ENCODE measurements at places on chromosomes 12 and 14. TPM values are rescaled to one million over a fixed set of nuclear protein-coding genes. Genes with fewer than 3 reads are reported as not detected.

PHETA1 gene
- 14.9 TPM for total RNA-seq

TTLL5 gene
- 24.0 TPM for total RNA-seq

CHPT1 gene
- total RNA-seq = 22.2 TPM

CMA1 gene
- not detected for total RNA-seq

CDK4 gene
- total RNA-seq = 133 TPM

CACNA2D4 gene
- 0.26 TPM for total RNA-seq

GALNT16 gene
- 6.3 TPM for total RNA-seq

SLIRP gene
- total RNA-seq = 189 TPM

CHD8 gene
- total RNA-seq = 111 TPM

ETFRF1 gene
- total RNA-seq = 9.2 TPM

TSPAN19 gene
- not detected for total RNA-seq

TSPAN31 gene
- 18.6 TPM for total RNA-seq

SLC2A14 gene
- total RNA-seq = 2.3 TPM

KCNJ8 gene
- total RNA-seq = 0.93 TPM

GRCh38 chr14:75048101-75048500, 3.2 kb downstream of the MLH3 start:
- H3K27ac ChIP-seq = no peak overlapping the region
- H3K36me3 ChIP-seq = no peaks in the 10 kb centered on the region
- no peaks in the 10 kb centered on the region for H3K27me3 ChIP-seq

DNA sequence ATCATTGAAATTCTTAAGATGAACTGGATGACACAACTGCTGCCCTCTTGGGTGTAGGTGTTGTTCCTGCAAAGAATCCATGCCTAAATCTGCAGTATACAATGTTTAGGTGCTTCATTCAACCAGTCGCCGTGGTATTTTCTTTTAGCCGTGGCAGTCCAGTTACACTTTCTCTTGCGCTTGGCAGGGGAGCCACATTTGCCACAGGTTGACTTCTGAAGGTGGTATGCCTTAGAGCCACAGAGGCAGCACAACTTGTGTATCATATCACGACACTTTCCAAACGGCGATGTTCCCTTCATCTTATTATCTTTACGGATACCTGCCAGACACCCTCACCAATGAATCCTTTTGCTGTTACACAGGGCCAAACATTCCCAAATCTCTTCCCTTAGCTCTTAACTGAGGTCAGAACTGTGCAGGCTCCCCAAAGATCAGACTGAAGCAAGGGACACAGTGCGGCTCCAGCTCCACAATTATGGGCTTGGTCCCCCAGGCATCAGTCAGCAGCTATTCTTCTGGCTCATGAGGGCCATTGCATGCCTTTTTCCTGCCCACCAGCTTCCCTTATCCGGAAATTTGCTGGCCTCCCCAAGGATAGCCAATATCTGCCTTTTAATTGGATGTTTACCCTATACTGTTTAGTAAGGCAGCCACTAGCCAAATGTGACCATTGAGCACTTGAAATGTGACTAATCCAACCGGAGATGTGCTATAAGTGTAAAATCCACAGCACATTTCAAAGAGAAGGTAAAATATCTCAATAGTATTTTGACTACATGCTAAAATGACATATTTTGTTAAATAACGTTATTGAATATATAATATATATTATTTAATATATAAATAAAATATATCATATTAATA, 50.7 kb downstream of the SENP1 start:
- H3K4me3 ChIP-seq = no peak overlapping the region
- no peak for DNase-seq
- H3K36me3 ChIP-seq = peaks cover 7% of the 10 kb centered on the region
- no peaks in the 10 kb centered on the region for H3K4me1 ChIP-seq

- no peak overlapping the region for H3K27ac ChIP-seq
- no peak for DNase-seq
- H3K4me1 ChIP-seq = no peaks in the 10 kb centered on the region
- H3K4me3 ChIP-seq = no peak overlapping the region
- H3K36me3 ChIP-seq = peaks cover 12% of the 10 kb centered on the region
- H3K27me3 ChIP-seq = no peaks in the 10 kb centered on the region
Measured at GRCh38 chr14:74907744-74908143, 15.3 kb downstream of the RPS6KL1 start.

DNA sequence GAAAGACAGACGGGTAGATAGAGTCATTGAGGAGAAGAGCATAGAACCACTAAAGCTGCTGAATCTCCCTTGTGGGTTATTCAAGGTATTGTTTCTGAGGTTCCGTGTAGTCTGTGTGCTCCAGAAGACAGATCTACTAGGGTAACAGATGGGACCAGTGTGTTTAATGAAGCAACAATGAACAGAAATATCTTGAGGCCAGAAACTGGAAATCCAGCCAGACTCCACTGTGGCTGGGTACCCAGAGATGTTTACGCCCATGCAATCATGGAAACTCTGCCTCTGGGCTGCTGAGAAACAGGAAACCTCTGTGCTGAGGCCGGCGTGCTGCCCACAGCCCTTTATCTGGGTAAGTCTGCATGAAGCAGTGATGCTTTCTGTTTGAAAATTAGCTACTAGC, 8.3 kb downstream of the PROX2 start:
- peaks cover 9% of the 10 kb centered on the region for H3K27me3 ChIP-seq
- H3K27ac ChIP-seq = no peak overlapping the region
- H3K4me1 ChIP-seq = no peaks in the 10 kb centered on the region
- no peak overlapping the region for H3K4me3 ChIP-seq
- no peaks in the 10 kb centered on the region for H3K36me3 ChIP-seq

GRCh38 chr12:22116376-22116775, 70.4 kb downstream of the CMAS start:
- no peak overlapping the region for H3K4me3 ChIP-seq
- H3K27me3 ChIP-seq = peaks cover 4% of the 10 kb centered on the region
- no peaks in the 10 kb centered on the region for H3K4me1 ChIP-seq
- H3K27ac ChIP-seq = no peak overlapping the region

GRCh38 chr14:103527408-103528145, 1.4 kb upstream of the TRMT61A start:
- no peaks in the 10 kb centered on the region for H3K36me3 ChIP-seq
- H3K4me3 ChIP-seq = no peak overlapping the region
- no peak for DNase-seq
- H3K27ac ChIP-seq = no peak overlapping the region
- peaks cover 27% of the 10 kb centered on the region for H3K4me1 ChIP-seq

DNA sequence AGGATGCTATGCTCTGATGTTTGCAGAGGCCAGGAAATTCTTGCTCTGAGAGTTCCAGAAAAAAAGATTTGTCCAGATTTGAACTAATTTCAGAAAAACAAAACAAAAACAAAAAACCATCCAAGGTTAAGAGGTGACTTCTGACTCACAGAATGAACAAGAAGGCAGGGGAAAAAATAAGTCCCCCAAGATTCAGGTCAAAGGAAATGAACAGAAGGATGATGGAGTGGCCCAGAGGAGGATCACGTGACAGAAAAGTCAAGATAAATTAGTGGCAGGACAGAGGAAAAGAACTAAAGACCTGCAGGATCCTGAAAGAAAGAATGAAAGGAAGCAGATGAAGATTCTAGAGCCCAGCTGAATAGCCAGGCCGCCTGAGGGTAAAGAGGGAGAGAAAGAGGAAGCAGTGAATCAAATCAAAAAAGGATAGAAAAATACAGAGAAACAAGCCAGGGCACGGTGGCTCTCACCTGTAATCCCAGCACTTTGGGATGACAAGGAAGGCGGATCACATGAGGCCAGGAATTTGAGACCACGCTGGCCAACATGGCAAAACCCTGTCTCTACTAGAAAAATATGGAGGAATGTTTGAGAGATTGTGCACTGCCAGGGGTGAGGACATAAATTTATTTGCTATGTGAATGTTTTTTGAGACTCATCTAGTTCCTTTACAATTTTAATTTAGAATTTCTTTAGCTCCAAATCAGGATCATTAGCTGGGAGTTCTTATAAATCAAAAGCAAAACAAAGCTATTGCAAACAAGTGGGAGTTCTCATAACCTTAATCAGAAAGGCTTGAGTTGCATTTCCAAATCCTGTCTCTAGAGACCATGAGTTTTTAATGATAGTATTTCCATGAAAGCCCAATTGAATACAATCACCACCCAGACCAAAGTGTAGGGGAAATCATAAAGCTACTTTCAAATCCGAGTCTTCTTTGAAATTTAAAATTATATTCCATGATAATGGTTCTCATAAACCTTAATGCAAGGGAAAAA, 217.1 kb upstream of the PLEKHG7 start:
- H3K4me1 ChIP-seq = no peaks in the 10 kb centered on the region
- H3K27me3 ChIP-seq = no peaks in the 10 kb centered on the region
- H3K36me3 ChIP-seq = no peaks in the 10 kb centered on the region
- no peak overlapping the region for H3K27ac ChIP-seq
- H3K4me3 ChIP-seq = no peak overlapping the region

GRCh38 chr14:69994002-69994401, 114.8 kb downstream of the SMOC1 start:
- no peaks in the 10 kb centered on the region for H3K27me3 ChIP-seq
- no peak overlapping the region for H3K27ac ChIP-seq
- no peak for DNase-seq
- H3K36me3 ChIP-seq = no peaks in the 10 kb centered on the region
- no peak overlapping the region for H3K4me3 ChIP-seq

DNA sequence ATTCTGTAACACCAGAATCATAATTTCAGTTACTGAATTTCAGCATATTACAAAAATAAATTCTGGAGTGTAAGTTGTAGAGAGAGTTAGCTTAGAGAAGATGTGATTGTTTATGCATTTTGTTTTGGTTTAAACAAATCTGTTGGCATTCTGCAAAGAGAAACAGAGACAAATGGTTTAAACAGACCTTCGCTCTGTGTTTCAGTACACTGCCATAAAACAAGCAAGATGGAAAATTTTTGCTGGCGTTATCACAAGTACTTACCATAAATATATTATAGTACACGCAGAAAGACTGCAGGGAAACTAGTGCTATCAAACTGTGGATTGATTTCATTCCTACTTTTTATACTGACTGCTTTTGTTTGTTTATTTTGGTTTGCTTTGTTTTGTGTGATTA, 850.3 kb upstream of the FOXG1 start:
- no peaks in the 10 kb centered on the region for H3K36me3 ChIP-seq
- H3K4me3 ChIP-seq = no peak overlapping the region
- no peaks in the 10 kb centered on the region for H3K27me3 ChIP-seq

DNA sequence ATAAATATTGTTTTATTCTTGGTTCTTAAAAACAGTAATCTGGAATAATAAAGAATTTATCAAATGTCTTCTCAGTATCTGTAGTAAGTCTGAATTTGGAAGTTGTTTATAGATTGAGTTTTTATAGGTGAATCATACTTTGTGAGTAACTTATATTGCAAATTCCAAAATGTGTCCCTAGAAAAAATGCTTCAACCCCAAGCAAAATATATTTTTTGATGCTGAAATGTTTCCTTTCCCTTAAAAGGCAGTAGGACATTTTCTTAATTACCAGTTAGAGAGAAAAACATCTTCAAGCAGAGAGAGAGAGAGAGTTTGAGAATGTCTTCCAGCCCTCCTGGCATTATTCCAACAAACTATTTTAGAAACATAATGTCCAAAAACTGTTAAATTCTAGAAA, 37.9 kb downstream of the PELI2 start:
- H3K4me1 ChIP-seq = no peaks in the 10 kb centered on the region
- no peaks in the 10 kb centered on the region for H3K27me3 ChIP-seq
- no peak overlapping the region for H3K27ac ChIP-seq

DNA sequence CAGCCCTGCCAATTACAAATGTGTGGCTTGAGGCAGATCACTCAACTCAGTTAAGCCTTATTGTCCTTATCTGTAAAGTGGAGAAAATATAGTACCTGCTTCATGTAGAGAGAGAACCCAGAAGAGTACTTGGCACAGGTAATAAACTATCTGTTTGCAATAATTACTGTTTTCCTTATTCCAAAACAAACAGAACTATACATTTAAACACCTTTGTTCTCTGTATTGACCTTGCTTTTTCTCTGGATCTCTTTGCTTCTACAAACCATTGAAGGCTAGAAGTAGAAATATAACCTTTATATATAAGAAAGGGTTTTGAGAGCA, 70.8 kb upstream of the SRSF5 start:
- no peak overlapping the region for H3K4me3 ChIP-seq
- H3K27me3 ChIP-seq = no peaks in the 10 kb centered on the region
- DNase-seq = no peak
- no peaks in the 10 kb centered on the region for H3K36me3 ChIP-seq
- no peak overlapping the region for H3K27ac ChIP-seq
- peaks cover 6% of the 10 kb centered on the region for H3K4me1 ChIP-seq

DNA sequence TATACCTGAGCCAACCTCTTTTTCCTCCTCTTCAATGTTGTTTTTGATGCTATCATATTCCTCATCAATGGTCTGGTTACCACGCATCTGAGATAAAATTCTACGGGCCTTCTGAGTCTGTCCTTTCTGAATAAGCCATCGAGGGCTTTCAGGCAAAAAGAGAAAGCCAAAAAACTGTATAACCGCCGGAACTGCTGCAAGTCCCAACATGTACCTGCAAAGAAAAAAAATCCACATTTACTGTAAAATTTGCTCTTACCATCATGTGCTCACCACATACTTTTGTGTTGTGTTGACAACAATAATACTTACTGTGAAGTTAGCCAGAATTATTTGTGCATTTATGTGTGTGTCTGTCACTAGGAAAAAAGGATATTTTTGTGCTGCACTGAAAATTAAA, 77.6 kb downstream of the SLC2A13 start:
- DNase-seq = no peak
- H3K4me3 ChIP-seq = no peak overlapping the region
- no peaks in the 10 kb centered on the region for H3K36me3 ChIP-seq
- H3K27me3 ChIP-seq = no peaks in the 10 kb centered on the region
- no peaks in the 10 kb centered on the region for H3K4me1 ChIP-seq

- no peak overlapping the region for H3K27ac ChIP-seq
- DNase-seq = peak; percentile 18
- H3K36me3 ChIP-seq = no peaks in the 10 kb centered on the region
- no peak overlapping the region for H3K4me3 ChIP-seq
Measured at GRCh38 chr14:20501346-20501745, 4.0 kb upstream of the RNASE10 start.

GRCh38 chr14:98503086-98503815, 768.7 kb downstream of the BCL11B start:
- H3K4me3 ChIP-seq = no peak overlapping the region
- H3K27ac ChIP-seq = no peak overlapping the region
- no peaks in the 10 kb centered on the region for H3K4me1 ChIP-seq
- H3K36me3 ChIP-seq = no peaks in the 10 kb centered on the region

GRCh38 chr14:83006121-83006670, 1472.5 kb upstream of the SEL1L start:
- H3K27ac ChIP-seq = no peak overlapping the region
- DNase-seq = no peak
- no peaks in the 10 kb centered on the region for H3K27me3 ChIP-seq
- H3K4me3 ChIP-seq = no peak overlapping the region

Data from astrocyte (in vitro differentiated cells and primary cell).